GF-D8 (cell line): ENCODE measurements at places on chromosomes 12 and 14.

GRCh38 chr12:51910691-51911090, 3.4 kb downstream of the ACVRL1 start:
- no peak for DNase-seq

DNA sequence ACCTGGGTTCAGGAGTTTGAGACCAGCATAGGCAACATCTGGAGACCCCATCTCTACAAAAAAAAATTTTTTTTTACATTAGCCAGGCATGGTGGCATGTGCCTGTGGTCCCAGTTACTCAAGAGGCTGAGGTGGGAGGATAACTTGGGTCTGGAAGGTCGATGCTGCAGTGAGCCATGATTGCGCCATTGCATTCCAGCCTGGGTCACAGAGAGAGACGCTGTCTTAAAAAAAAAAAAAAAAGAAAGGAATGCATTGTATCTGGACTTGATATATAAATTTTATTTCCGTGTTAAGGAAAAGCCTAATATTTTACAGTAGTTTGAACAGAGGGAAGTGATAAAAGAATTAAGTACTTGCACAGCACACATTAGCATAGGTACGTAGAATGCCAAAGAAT, 97.2 kb downstream of the ZC3H14 start:
- DNase-seq = no peak

DNA sequence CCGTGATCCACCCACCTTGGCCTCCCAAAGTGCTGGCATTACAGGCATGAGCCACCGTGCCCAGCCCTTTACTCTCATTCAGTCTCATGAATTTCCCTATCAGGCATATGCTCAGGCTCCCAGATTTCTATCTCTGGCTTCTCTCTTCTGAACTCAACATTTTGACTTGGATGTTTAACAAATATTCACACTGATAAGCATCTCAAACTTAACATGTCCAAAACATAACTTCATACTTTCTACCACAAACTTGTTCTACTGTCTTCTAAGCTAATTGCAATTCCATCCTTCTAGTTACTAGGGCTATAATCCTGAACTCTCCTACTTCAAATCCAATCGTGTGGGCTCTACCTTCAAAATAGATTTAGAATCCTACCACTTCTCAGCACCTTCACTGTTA, 73.9 kb upstream of the PAWR start:
- no peak for DNase-seq

DNA sequence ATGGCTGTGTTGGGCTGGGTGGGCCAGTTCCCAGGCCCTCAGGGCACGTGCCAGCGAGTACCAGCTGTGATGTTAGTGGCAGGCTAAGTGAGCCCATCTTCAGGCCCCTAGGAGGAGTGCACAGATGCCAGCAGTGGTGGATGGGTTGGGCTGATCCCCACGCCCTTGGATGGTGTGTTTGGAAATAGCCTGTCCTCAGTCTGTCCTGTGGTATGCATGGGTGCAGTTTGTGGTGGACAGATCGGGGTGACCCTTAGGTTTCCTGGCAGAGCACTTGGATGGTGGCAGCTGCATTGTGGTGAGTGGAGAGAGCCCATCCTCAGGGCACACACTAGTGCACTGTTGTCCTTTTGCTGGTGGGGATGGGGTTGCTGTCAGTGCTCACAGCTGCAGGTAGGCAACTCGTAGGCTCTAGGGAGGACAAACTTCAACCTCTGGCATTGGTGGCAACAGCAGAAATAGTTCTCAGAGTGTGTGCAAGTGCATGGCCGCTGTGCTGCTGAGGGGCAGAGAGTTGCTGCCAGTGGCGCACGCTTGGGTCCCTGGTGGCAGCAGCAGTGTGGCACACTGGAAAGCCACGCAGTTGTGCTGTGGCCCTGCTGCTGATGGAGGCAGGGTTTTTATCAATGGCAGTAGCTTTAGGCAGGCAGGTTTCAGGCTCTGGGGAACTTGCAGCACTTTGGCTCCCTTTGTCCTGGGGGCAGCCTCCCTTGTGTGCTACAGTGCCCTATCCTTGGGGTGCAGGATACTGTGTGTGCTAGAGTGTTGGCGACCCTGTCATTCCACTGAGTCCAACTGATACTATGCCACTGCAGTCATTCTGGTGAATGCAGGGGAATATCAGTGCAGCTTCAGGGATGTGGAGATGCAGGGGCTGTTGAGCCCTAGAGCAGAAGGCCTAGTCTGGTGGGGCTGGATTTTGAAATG, 65.5 kb downstream of the FBXO33 start:
- no peak for DNase-seq

DNA sequence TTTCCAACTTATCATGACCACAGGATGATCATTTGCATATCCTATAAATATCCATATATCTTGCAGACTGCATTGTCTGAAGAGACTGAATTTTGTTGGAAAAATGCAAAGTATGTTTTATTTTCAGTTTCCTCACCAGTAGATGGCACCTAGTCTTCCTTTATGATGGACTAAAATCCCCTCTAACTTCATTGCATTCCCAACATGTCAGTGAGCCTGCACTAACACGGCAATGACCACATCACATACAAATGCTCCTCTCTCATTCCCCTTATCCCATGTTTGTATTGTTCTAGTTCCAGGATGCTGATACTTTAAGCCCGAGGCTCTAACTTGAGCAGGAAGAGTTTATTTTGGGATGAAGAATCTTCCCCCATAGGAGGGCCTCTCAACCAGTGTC, 24.7 kb upstream of the MYBPC1 start:
- DNase-seq = no peak

DNA sequence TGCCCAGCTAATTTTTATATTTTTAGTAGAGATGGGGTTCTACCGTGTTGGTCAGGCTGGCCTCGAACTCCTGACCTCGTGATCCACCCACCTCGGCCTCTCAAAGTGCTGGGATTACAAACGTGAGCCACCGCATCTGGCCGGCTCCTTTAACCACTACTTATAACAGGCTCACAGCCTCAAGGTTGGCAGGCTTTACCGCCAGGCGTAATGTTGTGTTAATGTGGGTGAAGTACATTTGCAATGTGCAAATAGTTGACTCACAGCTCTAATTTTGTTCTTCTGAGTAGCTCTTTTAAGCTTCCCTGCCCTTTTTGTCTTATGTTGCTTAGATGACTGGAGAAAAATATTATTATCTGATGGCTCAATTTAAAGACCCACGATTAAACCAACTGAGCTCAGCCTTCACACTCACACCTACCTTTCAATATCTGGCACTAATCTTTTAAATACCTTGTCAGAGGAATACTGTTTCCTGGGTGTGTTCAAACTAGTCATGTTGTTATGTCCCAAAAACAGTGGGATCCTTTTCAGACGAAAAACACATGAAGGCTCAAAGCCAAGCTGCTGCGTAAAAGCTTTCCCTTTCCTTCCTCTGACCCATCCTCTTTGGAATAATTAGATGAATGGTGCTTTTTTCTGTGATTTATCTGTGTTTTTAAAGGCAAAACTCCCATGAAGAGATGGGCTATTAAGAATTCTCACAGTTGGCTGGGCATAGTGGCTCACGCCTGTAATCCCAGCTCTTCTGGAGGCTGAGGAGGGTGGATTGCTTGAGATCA, 57.2 kb upstream of the USP44 start:
- no peak for DNase-seq

- DNase-seq = no peak
Observed at GRCh38 chr14:33986804-33987203, 35.9 kb upstream of the EGLN3 start.

- DNase-seq = no peak
Observed at GRCh38 chr14:28690029-28690692, 76.4 kb upstream of the FOXG1 start.

DNA sequence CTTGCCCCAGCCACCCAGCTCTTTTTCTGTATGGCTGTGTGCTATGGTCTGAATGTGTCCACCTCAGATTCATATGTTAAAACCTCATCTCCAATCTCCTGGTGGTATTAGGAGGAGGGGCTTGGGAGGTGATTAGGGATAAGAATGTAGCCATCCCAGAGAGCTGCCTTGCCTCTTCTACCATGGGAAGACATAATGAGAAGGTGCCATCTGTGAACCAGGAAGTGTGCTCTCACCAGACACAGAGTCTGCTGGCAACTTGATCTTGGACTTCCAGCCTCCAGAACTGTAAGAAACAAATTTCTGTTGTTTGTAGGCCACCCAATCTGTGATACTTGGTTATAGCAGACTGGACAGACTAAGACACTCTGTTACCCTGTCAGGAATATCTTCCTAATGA, 22.8 kb upstream of the JPH4 start:
- no peak for DNase-seq

DNA sequence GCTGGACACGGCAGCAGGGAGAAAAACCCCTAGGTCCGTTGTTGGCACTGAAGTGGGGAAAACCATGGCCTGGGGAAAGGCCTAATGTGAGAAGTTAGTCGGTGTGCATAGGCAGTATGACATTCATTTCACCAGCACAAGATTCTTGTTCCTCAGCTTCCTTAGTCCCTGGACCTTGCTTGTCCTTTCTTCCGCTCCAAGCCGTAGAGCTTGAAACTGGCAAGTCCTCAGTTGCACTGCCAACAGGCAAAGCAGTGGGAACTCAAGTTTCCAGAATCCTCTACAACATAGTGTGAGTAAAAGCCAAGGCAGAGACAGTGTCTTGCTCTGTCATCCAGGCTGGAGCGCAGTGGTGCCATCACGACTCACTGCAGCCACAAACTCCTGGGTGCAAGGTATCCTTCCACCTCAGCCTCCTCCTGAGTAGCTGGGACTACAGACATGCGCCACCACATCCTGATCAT, 138.5 kb upstream of the AMIGO2 start:
- no peak for DNase-seq

GRCh38 chr12:108799401-108800243, 57.8 kb downstream of the SSH1 start:
- no peak for DNase-seq

- no peak for DNase-seq
Observed at GRCh38 chr12:132181570-132182200, 37.4 kb downstream of the NOC4L start.

DNA sequence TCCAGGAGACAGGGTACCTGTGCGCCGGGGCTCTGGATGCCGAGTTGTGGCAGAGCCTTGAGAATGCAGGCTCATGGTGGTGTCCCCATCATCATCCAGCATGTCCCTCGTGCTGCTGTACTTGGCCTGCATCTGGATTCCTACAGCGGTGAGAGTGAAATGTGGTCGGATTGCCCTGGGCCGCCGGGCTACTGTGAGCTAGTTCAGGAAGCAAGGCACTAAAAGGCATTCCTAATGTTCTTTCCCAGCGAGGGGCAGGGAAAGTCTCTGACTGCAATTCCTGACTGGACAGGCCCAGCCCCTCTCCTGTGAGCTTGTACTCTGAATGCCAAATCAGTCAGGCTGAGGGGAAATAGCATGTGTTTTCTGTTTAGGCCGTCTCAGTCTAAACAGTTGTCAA, at the start of gene CLEC1A:
TSS of gene CLEC1A (minus strand) at position 195 of the 400 bp plus-strand sequence. CDS start at position 132, 63 bp downstream.
- DNase-seq = no peak

DNA sequence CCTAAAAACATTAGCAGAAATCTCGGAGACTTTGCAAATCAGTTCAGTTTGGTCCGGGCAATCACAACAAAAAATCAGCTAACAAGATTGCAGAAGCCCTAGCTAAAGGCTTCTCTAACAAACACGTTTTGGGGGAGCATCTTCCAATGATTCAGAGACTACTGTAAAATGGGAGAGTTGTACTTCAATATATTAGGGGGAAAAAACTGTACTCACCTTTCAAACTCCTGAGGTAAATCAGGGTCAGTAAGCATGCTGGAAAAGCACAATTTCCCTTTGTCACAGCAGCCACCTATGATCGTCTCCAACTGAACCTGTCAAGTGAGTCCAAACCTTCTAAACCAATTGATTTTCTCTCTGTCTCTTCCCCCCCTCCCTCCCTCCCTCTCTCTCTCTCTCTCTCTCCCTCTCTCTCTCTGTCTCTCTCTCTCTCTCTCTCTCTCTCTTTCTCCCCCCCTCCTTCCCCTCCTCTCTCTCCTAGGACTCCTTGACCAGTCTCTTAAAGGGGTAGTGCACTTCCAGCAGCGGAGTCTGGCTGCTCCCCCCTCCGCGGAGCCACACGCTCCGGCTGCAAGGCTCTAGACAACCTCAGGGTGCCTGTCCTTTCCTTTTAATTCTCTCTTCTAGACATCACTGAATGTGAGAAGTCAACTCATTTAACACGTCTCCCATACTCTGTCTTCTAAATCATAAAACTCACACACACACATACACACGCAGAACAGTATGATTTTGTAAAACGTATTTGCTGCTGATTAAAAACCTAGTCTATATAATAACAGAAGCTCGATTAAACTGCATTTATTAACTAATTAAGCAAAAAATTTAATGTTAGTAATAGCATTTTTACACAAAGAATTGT, at the start of gene SOX5:
TSS of gene SOX5 (minus strand) at position 323 of the 862 bp plus-strand sequence. CDS start at position 254, 69 bp downstream.
- no peak for DNase-seq

DNA sequence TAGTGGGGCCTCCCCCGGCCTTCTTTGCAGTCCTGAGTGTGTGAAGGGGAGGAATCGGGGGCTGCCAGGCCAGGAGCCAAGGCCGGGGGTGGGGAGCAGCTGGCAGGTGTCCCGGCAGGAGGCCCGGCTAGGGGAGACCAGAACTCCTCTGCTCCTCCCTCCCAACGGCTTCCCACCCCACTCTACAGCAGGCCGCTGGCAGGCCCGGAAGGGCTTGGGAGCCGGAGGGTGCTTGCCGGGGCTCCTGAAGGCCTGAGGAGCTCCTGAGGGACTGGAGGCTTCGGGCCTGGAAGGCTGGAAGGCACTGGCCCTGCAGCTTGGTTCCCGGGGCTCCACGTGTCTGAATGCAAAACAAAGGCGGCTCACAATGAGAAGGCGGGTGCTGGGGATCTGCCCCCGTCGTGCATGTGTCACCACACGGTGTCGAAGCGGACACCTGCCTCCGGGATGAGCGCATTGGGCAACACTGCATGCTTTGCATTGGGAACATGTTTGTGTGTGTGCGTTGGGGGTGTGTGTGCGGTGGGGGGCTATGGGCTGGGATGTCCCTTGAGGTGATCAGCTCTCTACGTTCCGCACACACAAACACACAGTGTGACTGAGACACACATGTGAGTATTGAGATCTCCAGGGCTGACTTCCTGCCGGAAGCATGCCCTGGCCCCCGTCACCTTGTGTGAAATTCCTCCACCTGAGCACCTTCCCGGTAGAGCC, 30.9 kb upstream of the ANKRD9 start:
- DNase-seq = no peak

DNA sequence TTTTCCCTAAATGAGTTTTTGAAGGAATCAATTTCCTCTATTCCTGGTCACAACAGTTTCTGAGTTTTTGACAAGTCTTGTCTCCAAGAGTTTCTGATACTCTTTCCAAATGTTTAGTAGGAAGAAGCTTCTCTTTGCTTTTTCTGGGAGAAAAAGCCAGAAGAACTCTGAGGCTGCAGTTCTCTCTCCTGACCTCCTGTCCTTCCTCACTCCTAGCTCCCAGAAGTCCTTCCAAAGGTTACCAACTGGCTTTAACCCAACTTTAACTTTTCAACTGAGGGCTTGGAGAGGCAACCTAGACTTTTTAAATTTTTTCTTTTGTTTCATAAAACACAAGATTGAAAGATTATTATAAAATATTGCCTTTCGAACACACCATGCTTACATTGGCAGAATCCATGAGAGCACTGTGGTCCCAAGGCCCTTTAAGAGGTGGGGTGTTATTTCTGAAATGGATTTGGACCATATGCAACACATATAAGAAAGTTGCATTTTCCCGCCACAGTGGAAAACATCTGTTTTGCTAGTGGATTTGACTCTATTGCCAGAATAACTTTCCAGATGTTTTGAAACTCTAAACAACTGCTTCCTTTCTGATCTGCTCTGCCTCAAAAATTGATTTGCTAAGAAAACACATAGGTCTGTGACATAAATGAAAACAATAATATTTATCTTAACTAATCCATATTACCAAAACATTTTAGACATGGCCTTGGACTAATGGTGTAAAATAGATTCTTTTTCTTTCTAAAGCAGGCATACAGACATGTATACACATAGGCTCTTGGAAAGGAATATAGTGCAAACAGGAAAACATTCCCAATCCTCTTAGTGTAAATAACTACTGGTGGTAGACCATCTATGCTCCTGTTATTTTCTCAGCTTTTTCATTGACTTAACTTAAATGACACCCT, 22.3 kb upstream of the EPS8 start:
- DNase-seq = no peak
